RWPE2 (cell line): ENCODE measurements at places on chromosomes 5 and 9.
A peak's percentile ranks its signal among the peaks of the same experiment; 100 is the strongest.

GRCh38 chr9:84405667-84406066, 65.1 kb upstream of the SLC28A3 start:
- DNase-seq, result no peak

GRCh38 chr9:100714372-100715099, 136.7 kb downstream of the CAVIN4 start:
- DNase-seq, result no peak

GRCh38 chr5:22926574-22926973, 73.4 kb upstream of the CDH12 start:
- no peak for DNase-seq

DNA sequence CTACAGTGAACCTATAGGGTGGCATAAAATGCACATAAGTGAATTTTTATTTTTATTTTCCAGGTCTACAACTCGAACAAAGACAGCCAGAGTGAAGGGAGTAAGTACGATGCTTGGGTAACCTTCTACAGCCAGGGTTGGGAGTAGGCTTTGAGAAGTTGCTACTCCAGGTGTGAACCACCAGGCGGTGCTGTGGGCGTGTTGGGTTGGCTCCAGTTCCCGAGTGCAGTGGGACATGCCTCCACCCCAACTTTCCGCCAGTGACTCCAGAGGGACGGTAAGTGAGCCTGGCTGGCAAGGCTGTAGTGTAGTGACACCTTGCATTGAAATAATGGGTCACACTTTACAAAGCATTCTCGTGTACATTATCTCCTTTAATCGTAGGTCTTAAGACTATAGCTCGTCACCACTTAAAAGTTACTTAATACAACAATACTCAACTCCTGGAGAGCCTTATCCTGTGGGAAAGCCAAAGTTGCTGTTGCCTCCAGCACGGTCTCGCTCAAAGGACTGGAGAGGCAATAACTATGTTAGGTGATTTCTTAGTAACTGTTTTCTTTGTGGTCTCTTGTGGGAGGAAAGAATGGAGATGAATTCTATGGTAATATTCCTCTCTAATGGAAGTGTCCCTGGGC, 244.0 kb downstream of the ARHGAP26 start:
- DNase-seq, result no peak

GRCh38 chr5:87109746-87110145, 157.9 kb upstream of the RASA1 start:
- no peak for DNase-seq

GRCh38 chr5:58224221-58224620, 235.7 kb downstream of the PLK2 start:
- DNase-seq, result no peak

GRCh38 chr5:34657988-34658387, 1.9 kb downstream of the RAI14 start:
- no peak for DNase-seq

- no peak for DNase-seq
These were observed 246.9 kb downstream of the FBXL7 start for GRCh38 chr5:15746833-15747232.

DNA sequence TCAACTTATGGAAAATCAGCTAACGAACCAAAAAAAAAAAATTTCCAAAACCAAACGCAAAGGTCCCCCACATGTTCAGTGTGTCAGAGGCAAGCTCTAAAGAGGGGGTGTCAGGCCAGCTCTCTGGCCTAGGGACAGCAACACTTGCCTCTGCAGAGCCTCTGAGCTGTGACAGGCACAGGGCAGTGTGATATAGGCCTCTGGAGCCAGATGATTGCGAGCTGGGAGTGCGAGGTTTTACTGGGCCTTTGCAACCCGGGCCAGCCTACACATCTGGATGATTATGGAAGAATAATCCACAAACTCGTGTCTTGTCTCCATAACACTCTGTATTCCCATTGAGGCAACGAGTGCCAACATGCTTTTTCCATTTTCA, 67.7 kb upstream of the STC2 start:
- no peak for DNase-seq

GRCh38 chr5:81756016-81756415, 5.1 kb upstream of the SSBP2 start:
- DNase-seq, result no peak

- DNase-seq, result no peak
These were observed 34.9 kb upstream of the EPB41L4B start for GRCh38 chr9:109355564-109356297.

GRCh38 chr5:160508780-160509361, 87.2 kb downstream of the PTTG1 start:
- DNase-seq, result no peak

- no peak for DNase-seq
These were observed 9.7 kb downstream of the MGAT1 start for GRCh38 chr5:180792965-180793287.

GRCh38 chr9:12696931-12697622, 3.9 kb downstream of the TYRP1 start:
- no peak for DNase-seq

GRCh38 chr9:117938086-117938485, 233.9 kb downstream of the TLR4 start:
- no peak for DNase-seq

DNA sequence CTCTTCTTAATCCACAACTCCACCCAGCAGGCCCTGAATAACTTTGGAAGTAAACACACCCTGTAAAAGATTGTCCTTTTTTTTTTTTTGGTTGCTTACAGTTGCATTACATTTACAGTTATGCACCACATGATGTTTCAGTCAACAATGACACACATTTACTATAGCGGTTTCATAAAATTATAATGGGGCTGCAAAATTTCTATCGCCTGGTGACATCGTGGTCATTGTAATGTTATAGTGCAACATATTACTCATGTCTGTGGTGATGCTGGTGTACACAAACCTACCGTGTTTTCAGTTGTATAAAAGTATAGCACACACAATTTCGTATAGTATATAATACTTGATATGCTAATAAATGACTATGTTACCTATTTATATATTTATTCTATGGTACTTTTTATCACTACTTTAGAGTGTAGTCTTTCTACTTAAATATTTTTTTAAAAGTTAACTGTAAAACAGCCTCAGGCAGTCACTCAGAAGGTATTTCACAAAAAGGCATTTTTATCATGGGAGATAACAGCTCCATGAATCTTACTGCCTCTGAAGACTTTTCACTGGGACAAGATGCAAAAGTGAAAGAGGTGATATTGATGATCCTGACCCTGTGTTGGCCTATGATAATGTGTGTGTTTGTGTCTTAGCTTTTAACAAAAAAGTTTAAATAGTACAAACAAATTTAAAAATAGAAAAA, 695.4 kb upstream of the CDH18 start:
- DNase-seq, result no peak

- DNase-seq, result no peak
These were observed 46.5 kb downstream of the P4HA2 start for GRCh38 chr5:132181011-132181629.

- DNase-seq, result no peak
These were observed 46.0 kb downstream of the CRB2 start for GRCh38 chr9:123401879-123402513.

DNA sequence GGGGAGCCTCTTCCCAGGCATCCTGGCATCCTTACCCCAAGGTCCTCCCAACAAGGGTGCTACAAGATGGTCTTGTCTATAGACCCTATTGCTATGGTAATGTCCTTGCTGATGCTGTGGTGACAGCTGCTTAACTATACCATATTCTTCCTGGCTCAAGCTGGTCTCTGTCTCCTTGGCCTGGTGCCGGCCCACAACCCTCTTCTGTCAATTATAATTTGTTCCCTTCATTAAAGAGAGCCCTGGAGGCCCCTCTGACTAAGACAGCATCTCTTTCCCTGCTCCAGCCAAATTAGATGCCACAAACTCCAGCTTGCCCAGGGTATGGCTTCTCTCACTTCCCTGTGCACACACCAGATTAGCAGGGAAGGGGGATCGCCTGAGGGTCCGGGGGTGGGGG, 86.7 kb downstream of the PSD2 start:
- no peak for DNase-seq

- no peak for DNase-seq
These were observed 79.5 kb upstream of the ERCC6L2 start for GRCh38 chr9:95796029-95796428.

- DNase-seq, result no peak
These were observed 17.5 kb upstream of the INSYN2B start for GRCh38 chr5:169997798-169998197.

DNA sequence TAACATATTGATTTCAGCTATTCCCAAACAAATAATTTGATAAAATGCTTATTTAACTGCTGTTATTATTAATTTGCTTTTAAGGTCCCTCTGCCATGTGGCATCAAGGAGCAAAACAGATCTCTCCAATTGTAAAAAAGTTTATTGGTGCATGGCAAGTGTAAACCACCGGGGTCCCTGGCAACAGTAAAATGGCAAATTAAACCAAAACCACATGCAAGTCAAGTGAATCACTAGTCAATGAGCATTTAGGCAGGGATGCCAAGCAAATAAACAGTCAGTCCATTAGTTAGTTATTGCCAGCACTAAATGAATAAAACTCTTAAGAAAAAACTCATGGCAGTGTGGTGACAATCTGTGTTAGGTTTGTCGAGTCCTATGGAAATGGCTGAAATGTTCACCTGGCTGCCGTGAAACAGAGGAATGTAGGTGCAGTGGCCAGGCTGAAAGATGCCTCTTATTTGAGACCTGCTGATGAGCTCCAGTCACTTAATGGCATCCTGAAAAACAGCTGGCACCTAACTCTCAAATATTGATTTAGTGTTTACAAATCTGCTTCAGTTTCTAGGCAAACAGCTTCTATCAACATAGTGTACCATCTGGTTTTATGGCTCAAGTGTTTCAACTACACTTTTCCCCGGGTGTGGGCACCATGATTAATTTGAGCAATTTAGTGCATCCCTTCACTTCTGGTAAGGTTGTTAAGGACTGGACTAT, 296.5 kb upstream of the ITGA1 start:
- no peak for DNase-seq

- peak; percentile 74 for DNase-seq
These were observed 402.4 kb downstream of the ARHGEF28 start for GRCh38 chr5:74028406-74028805.

DNA sequence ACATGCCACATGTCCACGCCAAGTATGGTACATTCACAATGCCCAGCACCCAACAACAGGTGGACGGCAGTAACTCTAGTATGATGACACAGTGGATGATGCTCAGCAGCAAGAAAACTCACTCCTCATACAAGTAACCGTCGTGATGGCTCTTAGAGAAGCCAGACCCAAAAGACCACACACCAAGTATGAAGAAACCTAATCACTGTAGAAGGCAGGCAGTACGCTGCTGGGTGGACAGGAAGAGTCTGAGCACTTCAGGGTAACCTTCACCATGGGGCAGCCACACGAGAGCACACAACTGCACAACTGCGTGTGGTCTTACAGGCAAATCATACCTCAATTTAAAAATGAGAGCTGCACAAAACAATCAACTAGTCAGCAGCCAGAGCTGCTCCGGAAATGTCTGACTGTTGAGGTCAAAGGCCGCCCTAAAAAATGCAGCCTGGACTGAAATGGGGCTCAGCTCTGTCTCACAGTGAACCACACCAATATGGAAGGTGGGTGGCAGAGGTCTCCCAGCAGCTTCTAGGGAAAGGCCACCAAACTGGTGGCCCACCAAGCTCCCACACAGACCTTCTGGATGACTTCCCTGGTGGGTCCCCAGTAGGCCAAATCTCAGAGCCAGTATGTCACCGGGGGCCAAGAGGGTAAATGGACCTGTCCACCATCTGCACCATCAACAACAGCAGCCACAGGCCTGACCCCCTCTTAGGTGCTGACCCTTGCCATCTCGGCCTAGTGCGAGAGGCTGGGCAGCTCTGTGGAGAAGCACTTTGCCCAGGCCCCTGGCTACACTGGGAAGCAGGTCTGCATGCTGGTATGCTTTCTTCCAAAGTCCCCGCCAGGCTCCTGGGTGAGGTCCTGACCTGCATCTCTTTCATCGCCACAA, 17.8 kb downstream of the BICD2 start:
- no peak for DNase-seq

GRCh38 chr5:80048084-80048780, 13.1 kb downstream of the THBS4 start:
- DNase-seq, result no peak

DNA sequence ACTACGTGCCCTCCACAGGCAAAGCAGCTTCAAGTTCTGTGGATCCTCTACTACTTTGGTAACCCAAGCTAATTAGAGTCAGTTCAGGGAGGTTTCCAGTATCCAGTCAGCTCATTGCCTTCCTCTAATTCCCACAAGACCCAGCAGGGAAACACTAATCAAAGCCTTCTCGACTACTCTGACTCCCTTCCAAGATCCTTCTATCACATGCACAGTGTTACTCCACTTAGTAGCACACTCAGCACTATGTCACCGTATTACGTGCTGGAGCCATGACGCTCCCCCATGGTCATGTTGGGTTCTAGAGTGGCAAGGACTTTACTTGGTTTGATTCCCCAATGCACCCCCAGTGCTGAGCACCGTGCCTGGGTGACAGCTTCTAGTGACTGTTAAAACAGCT, 53.0 kb downstream of the DCP2 start:
- DNase-seq, result no peak

DNA sequence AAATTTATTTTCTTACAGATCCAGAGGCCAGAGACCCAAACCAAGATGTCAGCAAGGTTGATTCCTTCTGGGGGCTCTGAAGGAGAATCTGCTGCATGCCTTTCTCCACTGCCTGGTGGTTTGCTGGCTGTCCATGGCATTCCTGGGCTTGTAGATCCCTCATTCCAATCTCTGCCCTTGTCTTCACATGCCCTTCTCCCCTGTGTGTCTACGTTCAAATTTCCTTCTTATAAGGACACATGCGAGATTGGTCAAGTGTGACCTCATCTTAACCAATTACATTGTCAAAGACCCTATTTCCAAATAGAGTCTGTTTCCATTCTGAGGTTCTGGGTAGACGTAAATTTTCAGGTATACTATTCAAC, 84.5 kb upstream of the RAI14 start:
- DNase-seq, result no peak

DNA sequence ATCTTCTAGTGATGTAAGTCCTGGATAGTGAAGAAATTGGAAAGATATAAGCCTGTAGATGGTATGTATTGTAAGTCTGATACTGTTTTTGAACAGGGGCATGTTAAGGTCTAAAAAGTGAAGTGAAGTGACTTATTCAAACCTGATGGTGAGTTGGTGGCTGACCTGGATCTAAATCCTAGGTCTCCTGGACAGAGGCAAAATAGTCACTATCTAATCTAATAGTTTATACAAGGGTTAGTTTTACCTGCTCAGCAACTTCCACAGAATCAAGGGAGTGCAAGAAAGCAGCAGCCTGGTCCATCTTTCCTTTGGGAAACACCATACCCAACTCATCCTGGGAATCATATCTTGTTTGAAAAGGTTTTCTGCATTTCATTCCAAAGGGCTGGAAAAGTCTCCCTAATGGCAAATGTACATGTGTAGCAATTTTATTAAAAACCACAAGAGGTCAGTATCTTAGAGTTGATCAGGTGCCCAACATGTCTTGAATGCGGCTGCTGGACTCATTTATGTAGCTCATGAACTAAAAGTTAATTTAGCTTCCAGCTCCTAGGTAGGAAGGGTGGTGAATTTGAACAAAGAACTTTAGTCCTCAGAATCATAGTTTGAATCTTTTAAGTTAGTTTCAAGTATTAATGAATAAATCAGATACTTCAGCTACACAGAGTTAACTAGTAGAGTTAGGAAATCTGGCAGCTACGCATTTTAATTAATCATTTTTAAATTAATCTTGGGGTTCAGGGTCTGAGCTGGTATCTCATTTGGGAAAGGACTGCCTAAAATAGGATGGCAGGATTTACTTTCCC, 26.0 kb downstream of the SKP2 start:
- no peak for DNase-seq

GRCh38 chr9:14400658-14400995, 86.7 kb upstream of the NFIB start:
- no peak for DNase-seq

GRCh38 chr5:151406322-151406947, 41.0 kb upstream of the SLC36A1 start:
- DNase-seq, result no peak
